Activated effector memory CD4-positive, alpha-beta T cell treated with anti-CD3 and anti-CD28 coated beads, Interleukin-2, amount 50 U/mL, for 16 hours (primary cell): ENCODE measurements at places on chromosomes 5 and 9.
A peak's percentile ranks its signal among the peaks of the same experiment; 100 is the strongest.

DNA sequence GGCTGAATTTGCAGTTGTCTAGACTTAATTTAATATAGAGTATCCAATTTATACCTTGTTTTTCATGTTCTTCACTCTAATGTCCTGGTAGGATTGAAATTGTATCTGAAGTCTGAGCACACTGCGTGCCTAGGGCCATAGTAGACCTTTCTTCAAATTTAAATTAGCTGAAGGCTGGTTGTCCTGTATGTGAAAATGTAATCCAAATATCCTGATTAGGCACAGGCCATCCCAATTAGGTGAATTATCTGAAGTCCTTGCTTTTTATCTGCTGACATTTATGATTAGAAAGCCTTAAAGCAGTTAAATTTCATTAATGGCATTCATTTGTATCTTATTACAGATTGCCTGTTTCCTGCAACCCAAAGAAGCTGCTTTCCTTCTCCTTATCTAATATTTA is 20.4 kb downstream of the CDC26 start:
- DNase-seq: no peak

DNA sequence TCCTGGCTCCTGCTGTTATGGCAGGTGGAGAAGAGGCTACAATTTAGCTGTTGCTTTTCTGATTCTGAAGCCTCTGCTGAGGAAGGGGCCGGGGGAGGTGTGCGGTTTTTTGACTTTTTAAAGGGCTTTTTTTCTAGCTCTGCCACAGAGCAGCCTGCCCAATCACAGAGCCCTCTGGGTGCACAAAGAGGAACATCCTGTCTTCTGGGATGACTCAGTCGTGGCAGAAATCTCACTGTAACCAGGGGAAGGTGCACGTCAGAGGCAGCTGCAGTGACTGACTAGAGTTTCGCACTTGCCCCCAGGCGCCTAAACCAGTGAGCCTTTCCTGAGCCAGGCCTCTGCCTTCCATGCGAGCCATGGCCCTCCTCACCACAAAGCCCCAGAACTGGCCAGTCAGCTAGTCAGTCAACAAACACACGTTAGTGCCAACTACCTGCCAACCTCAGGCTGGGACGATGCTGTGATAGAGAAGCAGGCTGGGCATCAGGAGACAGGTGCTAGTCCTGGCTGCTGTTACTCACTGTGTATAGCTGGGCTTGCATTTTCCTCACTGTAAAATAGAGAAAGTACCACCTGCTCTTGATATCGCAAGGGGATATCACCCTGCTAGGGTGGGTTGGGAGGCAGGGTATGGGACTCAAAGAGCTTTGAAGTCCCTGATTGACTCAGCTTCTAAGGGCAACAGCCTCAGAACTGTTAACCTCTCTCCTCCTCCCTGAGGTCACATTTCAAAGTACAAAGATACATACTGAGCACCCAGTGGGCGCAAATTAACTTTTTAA is 2.2 kb downstream of the AKNA start:
- peak; percentile 95 for DNase-seq

DNA sequence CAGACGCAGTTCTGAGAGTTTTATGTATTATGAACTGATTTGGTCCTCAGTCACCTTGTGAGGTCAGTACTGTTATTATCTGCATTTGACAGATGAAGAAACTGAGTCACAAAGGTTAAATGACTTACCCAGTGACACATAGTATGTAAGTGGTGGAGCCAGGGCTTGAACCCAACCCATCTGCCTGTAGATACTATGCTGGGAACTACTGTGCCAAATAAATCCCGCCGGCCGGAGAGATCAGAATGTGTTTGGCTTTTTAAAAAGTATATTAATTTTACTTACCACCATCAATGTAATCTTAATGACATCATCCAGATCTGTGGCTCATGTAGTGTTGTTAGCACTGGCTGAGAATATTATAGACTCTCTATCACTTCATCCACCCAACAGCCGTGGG is 80.8 kb downstream of the ZNF618 start:
- DNase-seq: no peak

DNA sequence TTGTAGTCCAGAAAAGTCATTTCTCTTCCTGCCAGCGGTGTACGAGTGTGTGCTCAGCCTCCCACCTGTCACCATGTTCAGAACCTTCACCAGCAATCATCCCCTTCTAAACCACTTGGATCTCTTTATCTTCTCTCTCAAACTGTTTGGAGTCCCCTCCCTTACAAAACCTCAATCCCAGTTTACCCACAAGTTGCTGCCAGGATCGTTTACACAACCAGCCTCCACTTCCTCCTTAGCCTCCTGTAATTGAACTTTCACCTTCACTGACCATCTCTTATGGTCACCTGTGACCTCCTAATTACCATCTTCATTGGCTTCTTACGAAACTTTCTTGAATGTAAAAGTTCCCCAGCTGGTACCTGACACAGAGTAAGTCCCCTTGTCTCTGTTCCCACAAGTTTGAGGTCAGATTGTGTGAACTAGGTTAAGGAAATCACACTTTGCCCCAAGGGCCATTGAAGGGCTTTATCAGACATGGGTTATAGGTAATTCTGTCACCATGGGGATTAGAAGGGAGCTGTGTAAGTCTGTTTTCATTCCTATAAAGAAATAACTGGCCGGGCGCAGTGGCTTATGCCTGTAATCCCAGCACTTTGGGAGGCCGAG is 20.0 kb downstream of the RNF44 start:
- no peak for DNase-seq

DNA sequence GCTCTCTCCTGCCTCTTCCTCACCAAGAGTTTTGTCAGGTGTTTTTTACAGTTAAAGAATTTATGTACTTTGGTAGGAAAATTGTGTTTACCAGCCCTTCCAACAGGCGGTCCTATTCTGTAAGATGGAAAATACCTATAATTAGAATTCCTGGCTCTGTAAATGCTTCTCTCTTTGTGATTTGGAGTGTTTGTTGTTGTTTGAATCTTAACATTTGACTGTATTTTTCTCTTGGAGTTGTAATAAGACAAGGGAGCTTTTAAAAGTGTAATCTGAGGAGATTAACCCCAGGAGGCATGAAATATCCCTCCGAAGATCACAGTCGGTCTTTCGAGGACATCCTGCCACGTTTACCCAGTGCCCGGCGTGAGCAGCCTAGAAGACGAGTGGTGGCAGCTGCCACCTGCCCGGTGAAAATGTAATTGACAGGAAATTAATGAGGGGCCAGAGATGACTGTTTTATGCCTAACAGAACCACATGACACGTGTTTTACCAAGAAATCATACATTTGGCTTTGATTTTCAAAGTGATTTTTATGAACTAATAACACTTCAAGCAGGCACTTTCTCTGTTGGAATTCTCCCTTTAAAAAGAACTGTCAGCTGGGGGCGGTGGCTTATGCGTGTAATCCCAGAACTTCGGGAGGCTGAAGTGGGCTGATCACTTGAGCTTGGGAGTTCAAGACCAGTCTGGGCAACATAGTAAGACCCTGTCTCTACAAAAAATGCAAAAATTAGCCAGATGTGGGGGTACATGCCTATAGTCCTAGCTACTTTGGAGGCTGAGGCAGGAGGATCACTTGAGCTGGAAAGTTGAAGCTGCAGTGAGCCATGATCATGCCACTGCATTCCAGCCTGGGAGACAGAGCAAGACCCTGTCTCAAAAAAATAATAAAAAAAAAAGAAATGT is 20.0 kb downstream of the ANKRD33B start:
- DNase-seq: no peak

- DNase-seq: no peak
Observed at GRCh38 chr5:74627646-74628279, 12.8 kb downstream of the ENC1 start.

DNA sequence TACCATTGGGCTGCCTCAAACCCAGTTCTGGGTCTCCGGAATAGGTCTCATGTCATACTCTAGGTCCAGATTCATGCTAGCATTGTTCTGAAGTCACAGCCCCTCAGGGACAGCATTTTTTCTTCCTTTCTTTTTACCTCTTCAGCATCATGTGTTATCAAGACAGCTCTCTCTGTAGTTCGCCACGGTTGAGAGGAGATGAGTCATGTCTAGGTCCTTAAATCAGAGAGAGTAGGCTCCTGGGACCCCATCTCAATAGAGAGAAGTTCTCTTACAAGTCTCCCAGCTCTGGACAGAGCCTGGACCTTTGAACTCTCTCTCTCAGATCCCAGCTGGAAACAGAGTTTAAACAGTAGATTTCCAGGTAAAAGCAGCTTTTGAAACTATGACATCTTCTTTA is 332.4 kb upstream of the CD180 start:
- DNase-seq: no peak

DNA sequence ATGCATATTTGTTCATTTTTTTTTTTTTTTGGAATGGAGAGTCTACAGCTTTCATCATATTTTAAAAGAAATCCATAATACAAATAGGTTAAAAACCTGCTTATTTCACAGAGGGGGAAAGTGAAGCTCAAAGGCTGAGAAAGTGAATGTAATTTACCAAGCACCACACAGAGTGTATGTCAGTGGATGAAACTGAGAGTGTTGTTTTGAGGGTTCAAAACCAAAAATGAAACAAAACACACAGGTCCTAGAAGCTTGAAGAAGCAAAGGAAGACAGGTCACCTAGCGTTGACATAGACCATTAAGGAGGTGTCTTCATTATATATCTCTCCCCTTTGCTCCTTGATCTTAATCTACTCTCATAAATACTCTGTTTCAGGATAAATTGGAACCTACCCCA is 7.5 kb downstream of the NMUR2 start:
- no peak for DNase-seq

DNA sequence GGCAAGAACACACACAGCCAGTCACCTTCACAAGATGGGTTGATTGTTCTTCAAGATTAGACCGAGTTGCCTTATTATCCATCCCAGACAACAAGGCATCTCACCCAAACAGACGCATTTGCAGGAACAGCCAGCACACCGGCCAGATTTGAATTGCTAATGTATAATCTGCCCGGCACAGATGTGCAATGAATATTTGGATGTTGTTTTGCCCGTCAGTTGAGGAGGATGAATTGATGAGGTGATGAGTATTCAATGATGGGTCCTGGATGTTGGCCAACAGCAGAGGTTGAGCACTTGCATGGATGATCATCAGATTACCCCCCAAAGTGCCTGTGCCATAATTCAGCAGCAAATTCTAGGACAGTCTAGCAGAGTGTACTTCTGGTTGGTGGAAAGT is 20.1 kb downstream of the ALG2 start:
- no peak for DNase-seq

DNA sequence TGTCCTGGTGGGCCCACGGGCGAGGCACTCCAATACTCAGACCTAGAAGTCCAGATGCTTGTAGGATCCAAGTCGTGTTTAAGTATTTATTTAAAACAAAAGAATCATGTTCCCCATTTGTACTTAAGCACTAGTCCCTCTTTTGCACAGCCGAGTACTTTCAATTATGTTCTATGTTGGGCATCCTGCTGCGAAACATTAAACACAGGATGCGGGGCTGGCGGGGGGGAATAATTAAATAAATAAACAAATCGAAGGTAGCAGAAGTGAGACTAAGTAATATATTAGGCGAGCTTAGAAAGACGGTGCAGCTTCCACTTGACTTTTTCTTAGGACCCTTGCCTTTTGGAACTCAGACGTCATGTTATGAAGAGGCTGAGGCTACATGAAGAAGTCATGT is 1129.2 kb upstream of the ACO1 start:
- DNase-seq: no peak

DNA sequence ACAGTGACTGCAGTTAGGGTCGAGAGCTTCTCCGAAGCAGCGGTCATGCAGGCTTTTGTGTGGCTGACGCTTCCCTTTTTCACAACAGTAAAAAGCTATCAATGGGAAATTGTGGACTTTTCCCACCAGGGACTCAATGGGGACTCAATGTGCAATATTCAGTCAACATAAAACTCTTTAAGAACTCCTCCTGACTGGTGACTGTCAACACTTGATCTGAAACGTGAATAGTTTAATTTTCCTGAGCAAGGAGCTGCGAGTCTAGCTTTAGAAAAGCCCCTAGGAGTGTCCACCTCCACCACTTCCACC is 28.7 kb downstream of the EXOC3 start:
- DNase-seq: no peak

GRCh38 chr5:92885950-92886349 is 695.1 kb downstream of the NR2F1-AS1 start:
- no peak for DNase-seq

DNA sequence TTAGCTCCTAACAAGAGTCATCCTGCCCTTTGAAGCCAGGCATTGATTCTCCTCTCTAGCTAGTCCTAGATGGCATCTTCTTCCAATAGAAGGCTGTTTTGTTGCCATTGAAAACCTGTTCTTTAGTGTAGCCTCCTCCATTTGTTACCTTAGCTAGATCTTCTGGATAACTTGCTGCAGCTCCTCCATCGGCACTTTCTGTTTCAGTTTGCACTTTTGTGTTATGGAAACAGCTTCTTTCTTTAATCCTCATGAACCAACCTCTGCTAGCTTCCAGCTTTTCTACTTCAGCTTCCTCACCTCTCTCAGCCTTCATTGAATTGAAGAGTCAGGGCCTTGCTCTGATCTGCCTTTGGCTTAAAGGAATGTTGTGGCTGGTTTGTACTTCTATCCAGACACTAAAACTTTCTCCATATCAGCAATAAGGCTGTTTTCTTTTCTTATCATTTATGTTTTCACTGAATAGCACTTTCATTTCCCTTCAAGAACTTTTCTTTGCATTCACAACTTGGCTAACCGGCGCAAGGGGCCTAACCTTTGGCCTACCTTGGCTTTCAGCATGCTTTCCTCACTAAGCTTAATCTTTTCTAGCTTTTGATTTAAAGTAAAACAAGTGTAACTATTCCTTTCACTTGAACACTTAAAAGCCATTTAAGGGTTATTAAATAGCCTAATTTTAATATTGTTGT is 166.5 kb upstream of the SLC12A2 start:
- DNase-seq: no peak
